ENCODE measurements at places on chromosomes 4 and X. TPM values are rescaled to one million over a fixed set of nuclear protein-coding genes. Genes with fewer than 3 reads are reported as not detected.

BEND2 gene
- not detected for total RNA-seq

TCEAL2 gene
- not detected for total RNA-seq

AKAP4 gene
- total RNA-seq, result not detected

- no peaks in the 10 kb centered on the region for H3K4me1 ChIP-seq
- H3K4me3 ChIP-seq, result no peak overlapping the region
- no peak for DNase-seq
- H3K27ac ChIP-seq, result no peak overlapping the region
Observed at GRCh38 chr4:112402098-112402497, 104.9 kb downstream of the ALPK1 start.

GABRE gene
- 1.3 TPM for total RNA-seq

LARP7 gene
- total RNA-seq, result 5.9 TPM

DNA sequence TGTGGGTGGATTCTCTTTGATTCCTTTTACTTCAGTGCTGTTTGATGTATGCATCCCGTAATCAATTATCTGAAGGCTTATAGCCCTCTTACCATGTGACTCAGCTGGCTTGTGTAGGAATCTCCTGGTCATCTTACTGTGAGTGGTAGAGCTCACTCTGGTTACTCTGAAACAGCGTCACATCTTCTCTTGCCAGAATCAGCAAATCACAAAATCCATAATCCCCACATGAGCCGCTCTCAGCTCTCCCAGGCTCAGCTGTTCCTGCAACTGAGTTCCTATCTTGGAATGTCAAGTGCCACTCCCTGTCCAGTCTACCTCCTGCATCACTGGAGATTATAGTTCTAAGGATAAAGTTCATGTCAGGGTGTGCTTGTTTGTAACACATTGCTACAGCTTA is 278.0 kb downstream of the FBXO8 start:
- no peaks in the 10 kb centered on the region for H3K4me1 ChIP-seq
- no peak overlapping the region for H3K27ac ChIP-seq
- no peak for DNase-seq
- no peak overlapping the region for H3K4me3 ChIP-seq

DNA sequence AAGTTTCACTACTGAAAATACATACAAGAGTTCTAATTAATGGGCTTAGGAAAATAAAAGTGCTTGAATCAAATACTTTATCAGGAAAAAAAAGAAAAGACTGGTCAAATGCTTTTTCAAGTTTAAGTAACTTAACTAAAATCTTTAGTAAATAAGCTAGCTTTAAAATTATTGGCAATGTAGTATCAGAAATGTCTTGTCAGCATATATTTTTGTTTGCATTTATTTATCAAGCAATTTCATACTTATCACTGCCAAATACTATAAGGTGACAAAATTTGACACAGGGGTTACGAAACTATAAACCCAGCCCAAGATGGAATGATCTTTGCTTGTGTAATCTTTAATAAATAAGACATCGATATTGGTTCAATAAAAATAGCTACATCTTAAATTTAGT is 31.8 kb upstream of the MAGEA4 start:
- no peak for DNase-seq
- no peak overlapping the region for H3K4me3 ChIP-seq
- no peak overlapping the region for H3K27ac ChIP-seq
- H3K27me3 ChIP-seq, result no peaks in the 10 kb centered on the region
- no peaks in the 10 kb centered on the region for H3K4me1 ChIP-seq

DNA sequence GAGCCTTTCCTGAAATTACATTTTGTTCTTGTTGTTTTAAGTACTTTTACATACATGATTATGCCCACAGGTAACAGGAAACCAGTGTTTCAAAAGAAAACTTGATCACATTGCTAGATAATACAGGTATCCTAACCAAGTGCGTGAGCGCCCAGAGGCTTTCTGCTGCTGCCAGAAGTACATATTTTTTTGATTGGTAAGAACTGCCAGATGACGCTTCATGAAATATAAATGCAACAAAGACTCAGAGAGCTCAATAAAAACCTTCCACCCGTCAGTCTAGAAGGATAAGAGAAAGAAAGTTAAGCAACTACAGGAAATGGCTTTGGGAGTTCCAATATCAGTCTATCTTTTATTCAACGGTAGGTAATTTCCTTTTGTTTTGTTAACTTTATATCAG is at the start of gene EPGN:
EPGN (plus strand) TSS at position 256 of the 400 bp plus-strand sequence; CDS start at position 320, 64 bp downstream.
- H3K4me3 ChIP-seq, result no peak within 1 kb of the TSS
- no peak within 1 kb of the TSS for H3K27ac ChIP-seq
- no peaks in the 10 kb centered on the region for H3K36me3 ChIP-seq
- no peak for DNase-seq
- H3K27me3 ChIP-seq, result no peaks in the 10 kb centered on the region
- H3K4me1 ChIP-seq, result no peaks in the 10 kb centered on the region

CLDN34 gene
- total RNA-seq, result not detected

DNA sequence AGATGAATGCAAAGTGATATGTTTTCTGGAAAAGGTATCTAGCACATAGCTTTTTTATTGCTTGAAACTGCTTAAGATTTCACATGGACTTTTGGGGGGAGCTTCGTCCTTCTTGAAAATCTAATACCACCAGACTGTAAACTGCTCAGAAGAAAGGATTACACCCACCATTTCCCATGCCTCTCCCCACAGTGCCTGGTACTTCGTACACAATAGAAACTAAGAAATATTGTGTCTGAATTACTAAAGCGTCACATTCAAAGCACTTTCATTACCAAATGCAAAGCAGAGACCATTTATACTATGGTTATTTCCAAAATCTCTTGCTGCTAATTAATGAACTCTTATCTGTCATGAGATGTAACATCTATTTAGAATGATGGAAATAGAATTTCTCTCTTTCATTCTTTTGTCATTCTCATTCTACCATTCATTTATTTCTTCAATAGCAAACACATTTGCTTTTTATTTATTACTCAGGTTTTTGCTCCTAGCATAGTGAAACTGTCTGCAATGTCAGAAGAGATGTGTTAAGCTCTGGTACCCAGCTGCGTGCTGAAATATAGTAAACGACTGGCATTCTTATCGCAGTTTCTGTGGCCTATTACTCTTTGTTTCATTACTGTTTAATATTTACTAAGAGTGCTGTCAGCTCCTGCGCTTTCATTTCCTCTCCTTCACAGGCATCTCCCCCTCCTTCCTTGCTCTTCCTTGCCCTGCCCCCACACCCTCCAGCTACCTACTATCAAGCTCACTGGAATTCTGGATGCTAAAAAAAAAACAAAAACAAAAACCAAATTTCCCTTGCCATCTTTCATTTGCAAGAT is 51.4 kb upstream of the RAPGEF2 start:
- H3K36me3 ChIP-seq, result no peaks in the 10 kb centered on the region
- H3K4me1 ChIP-seq, result no peaks in the 10 kb centered on the region
- H3K4me3 ChIP-seq, result no peak overlapping the region

GRCh38 chr4:153741541-153741940 is 18.3 kb downstream of the RNF175 start:
- no peak for DNase-seq
- H3K36me3 ChIP-seq, result no peaks in the 10 kb centered on the region
- no peak overlapping the region for H3K27ac ChIP-seq
- H3K4me1 ChIP-seq, result no peaks in the 10 kb centered on the region
- no peaks in the 10 kb centered on the region for H3K27me3 ChIP-seq

SPANXA1 gene
- total RNA-seq, result not detected
